Endothelial cell (in vitro differentiated cells): ENCODE measurements at places on chromosomes 7 and 10.
A peak's percentile ranks its signal among the peaks of the same experiment; 100 is the strongest.

GRCh38 chr7:159143780-159144757 lies 598 bp downstream of the VIPR2 start:
- DNase-seq, result peak; percentile 35

GRCh38 chr10:11482306-11482705 lies 129.1 kb downstream of the USP6NL start:
- DNase-seq, result no peak

- DNase-seq, result no peak
These were observed 128.6 kb downstream of the ADCY1 start for GRCh38 chr7:45702751-45703150.

DNA sequence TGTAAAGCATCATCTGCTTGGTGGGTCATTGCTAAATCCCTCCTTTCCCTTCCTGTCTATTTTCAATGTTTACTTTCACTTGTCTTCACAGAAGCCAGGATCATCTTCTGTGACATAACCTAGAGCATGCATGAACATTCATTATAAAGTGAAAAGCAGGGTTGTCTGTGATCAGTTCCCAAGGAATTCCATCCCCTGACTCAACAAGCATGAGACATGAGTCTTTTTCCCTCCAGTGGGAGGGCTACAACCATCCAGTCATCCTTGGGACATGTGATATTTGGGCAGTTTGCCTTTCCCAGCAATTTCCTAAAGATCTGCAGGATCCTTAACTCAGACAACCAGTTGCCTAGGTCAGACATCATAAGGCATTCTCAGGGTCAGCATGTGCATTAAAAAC lies 166.3 kb upstream of the TMEM196 start:
- DNase-seq, result no peak

DNA sequence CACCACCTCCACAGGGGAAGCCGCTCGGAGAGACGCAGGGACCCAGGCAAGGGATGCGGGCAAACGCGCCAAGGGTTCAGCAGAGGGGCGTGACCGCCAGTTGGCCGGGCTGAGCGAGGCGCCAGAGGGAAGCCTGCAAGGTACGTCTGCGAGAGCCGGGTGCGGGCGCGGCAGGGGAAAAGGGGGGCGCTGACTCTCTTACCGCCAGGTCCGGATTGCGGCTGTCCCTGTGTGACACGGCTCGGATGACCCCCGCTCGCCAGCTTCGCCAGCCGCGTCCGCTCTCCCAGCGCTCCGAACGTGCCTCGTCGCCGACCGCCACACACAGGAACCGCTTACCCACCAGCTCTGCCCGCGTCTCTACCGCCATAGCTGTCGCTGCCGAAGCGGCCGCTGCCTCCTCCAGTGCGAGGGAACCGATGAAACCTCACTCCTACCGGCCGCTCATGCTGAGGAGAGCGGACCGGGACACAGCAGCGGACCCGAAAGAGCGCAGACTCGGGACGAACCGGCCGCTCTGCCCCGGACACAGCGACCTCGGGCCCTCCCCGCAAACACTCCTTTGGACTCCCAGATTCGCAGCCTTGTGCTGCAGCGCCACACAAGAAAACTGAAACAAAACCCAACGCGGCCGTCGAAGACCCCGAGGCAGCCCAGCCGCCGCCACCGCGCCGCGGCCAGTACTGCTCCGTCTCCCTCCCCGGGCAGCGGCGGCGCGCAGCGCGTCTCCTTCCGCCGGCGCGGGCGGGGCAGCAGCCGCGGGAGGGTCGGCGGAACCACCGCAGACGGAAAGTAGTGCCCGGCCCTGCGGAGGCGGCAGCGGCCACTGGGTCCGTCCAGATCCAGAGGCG lies at the start of gene JMJD1C:
Gene JMJD1C, minus strand, starts transcription at position 685 of the 851 bp plus-strand sequence. Its CDS starts 315 bp downstream, at position 370.
- peak; percentile 72 for DNase-seq

GRCh38 chr7:542713-543500 lies 23.3 kb upstream of the PDGFA start:
- DNase-seq, result no peak

- no peak for DNase-seq
These were observed 1.4 kb downstream of the IDE start for GRCh38 chr10:92572362-92573090.

- DNase-seq, result no peak
These were observed 349.7 kb upstream of the MBL2 start for GRCh38 chr10:53122281-53122680.

GRCh38 chr10:61992059-61992460 lies 90.6 kb downstream of the ARID5B start:
- DNase-seq, result no peak

DNA sequence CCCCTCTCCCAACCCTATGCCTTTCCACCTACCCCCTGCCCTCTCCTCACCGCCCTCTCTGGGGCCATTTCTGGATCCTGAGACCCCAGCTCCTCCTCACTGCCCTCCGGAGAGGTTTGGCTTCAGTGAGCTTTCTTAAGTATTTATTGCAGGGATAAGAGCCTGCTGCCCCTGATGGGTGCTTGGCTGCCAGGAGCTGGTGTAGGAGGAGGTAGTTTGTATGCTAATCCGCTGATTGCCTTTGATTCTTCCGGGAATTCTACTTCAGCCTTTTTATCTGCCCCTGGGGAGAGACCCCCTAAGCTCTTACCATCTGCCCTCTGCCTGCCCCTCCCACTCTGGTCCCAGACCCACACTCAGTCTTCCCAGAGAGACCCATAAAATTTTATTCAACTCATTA lies 263.5 kb upstream of the PODXL start:
- DNase-seq, result no peak

DNA sequence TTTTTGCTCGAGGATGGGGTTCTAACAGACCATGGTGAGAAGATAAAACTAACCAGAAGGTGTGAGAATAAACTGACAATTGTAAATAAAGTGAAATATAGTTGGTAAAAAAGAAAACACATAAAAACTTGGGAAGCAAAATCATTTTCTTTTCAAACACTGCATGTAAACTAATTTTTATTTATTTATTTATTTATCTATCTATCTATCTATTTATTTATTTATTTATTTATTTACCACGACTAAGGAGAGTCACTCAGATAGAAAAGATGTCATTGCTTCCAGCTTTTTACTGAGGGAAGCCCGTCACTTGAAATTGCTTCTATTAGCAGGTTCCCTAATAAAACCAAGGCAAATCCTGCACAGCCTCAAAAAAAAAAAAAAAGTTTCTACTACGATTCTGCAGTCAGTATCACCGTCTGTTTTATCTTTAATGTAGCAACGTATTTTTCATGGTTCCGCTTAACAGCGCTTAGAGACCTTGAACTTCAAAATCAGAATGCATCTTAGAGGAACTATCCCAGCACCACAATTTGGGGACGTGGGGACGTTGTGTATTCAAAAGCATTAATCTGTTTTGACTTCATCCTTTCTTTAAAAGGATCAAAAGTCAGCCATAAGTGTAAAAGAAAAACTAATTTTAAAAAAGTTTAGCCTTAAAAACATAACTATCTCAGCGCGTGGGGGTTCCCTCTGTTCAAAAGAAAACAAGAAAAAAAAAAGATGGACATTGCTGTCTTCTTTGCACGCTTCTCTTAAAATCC lies 33.3 kb upstream of the EBLN1 start:
- no peak for DNase-seq

DNA sequence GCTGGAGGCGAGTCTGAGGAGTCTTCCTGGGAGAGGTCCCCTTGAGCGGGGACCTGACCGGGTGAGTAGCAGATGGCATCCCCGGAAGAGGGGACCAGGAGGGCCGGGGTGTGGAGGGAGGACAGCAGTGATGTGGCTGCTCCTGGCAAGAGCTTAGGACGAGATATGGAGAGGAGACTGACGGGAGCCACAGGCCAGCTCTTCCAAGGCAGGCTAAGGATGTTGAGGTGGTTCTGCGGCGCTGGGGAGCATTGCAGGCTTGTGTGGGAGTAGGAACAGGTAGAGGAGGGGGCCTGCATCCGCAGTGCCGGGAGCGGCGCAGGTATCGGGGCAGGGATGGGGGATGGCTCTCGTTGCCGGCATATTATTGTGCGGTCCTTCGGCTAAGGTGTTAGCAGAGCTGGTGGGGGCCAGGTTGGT lies 76.7 kb upstream of the ANLN start:
- DNase-seq, result no peak

DNA sequence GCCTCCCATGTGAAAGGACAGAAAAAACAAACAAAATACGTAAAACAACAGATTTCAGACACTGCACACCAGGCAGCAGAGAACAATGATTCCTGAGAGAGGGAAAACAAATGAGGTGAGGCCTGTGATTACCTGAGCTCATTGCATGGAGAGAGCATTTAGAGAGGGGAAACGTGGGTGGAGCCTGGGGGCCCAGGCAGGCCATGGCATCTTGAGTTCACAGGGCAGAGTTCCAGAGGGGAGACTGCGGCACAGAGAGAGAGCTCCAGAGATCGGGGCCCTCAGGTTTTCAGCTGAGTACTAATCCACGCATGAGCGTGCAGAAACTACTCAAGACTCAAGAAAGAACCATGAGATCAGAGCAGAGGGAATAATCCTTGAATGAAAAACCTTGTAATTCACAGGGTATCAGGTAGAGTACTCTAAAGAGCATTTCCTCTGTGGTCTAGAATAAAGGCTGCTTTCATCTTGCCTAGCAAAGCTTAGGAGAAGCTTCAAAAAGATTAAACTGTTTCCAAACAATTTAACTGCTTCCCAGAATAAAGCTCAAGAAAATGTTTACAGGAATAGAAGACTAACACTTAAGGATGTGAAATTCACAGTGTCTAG lies 46.6 kb upstream of the ARHGAP12 start:
- no peak for DNase-seq

- DNase-seq, result no peak
These were observed 110.2 kb downstream of the FZD1 start for GRCh38 chr7:91374321-91374989.

DNA sequence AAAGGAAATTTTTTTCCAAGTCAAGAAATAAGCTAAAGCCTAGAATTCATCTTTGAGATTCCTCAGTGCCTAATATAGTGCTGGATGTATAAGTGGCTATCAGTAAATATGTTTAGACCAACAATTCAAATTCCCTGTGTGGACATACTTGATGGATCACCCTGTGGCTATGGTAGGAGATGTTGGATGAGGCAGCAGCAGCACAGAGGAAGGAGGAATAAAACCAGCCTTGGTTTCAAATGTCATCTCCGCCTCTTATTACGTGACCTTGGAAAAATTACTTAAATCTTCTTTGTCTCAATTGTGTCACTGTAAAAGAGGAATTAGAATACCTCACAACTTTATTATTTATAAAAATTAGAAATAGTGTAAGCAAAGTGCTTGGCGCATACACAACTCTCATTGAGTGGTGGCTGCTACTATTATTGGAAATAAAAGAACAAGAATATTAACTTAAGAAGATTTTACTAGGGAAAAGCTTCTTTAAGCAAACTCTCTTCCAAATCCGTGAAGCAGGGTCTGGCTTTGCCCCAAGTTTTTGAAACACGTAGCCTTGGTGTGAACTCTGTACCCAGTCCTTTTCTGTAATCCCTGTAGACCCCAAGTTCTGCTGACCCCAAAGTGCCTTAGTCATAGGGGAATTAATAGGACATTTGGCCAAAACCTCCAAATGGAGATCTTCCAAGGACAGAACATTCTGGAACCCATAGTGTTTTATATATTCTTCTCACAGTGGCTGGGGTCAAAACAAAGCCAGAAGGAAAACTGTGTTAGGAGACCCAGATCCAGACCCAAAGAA lies 283.8 kb downstream of the PTEN start:
- DNase-seq, result no peak

- no peak for DNase-seq
These were observed 37.3 kb upstream of the PRKAR2B start for GRCh38 chr7:107007007-107007891.

DNA sequence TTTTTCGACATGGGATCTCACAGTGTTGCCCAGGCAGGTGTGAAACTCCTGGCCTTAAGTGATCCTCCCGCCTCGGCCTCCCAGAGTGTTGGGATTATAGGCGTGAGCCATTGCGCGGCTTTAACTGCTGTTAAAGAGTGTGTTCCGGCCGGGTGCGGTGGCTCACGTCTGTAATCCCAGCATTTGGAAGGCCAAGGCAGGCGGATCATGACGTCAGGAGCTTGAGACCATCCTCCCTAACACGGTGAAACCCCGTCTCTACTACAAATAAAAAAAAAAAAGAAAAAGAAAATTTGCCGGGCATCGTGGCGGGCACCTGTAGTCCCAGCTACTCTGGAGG lies 1.1 kb downstream of the RABGEF1 start:
- no peak for DNase-seq

- DNase-seq, result no peak
These were observed 105.0 kb downstream of the INSYN2A start for GRCh38 chr10:127091354-127091753.

DNA sequence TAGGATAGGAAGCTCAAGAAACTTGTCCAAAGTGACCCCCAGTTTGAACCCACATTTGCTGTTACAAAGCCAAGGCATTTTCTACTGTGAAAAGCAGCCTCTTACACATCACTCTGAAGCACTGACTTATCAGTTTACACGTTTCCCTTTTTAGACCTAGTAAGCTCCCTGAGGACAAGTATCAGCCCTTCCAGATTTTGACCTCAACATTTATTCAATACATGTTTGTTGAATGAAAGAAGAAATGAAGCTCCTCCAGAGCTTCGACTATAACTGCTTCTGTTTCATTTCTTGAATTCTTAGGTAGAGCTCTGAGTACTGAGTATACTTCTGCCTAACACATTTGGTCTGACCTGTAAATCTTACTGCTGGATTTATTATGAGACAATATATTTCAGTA lies 2.7 kb downstream of the WASL start:
- DNase-seq, result no peak

DNA sequence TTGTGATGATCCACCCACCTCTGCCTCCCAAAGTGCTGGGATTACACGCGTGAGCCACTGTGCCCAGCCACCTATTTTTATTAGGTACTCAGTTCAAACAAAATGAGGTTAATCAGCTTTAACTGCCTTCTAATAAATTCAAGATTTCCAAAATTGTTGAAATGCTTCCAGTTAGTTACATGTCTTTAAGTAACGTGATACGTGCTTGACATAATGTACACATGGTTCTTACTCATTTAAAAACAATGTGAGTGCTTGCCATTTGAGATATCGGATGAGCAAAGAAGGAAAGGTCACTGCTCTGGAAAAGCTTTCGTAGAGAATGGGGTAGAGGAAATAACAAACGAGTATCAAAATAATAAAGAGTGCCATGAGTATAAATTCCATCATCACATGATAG lies 83.6 kb downstream of the KMT2E start:
- DNase-seq, result no peak

DNA sequence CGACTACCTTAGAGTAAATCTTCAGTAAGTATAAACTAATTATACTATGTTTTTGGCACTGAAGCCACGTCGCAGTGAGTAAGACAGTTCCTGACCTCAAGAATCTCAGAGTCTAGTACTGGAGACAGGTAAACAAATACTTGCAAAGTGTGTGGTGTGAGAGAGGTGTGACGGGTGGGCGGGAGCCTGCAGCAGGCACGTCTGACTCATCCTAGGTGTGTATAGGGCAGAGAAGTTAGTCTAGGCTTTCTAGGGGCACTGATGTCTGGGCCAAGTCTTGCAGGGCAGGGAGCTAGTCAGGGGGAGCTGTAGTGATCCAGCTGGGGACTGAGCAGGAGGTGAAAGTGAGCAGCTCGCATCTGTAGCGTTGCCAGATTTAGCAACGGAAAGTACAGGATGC lies 35.9 kb upstream of the SFTPD start:
- DNase-seq, result no peak

GRCh38 chr7:50308532-50309385 lies 4.2 kb downstream of the IKZF1 start:
- no peak for DNase-seq

GRCh38 chr10:2210088-2210487 lies 472.8 kb upstream of the ADARB2 start:
- DNase-seq, result no peak
